ENCODE measurements at places on chromosomes 2 and 18.

DNA sequence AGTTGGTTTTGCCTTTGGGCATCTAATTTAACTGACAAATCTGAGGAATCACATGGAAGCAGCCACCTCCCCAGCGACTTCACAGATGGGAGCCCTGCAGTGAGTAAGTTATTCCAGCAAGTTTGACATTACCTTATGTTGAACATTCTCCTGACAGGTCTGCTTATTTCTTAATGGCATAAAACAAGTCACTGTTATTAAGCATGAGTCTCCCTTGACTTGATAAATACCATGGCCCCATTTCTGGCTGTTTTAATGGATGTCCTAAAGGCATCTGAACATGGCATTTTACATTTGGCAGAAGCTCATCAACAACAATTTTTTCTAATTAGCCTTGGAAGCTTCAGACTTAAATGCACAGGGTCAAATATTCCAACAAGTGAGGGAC, 92.6 kb upstream of the CREB1 start:
- DNase-seq, result no peak

GRCh38 chr2:167986223-167986622, 261.2 kb downstream of the STK39 start:
- DNase-seq, result no peak

- DNase-seq, result no peak
Measured at GRCh38 chr2:128271911-128272600, 46.6 kb downstream of the HS6ST1 start.

DNA sequence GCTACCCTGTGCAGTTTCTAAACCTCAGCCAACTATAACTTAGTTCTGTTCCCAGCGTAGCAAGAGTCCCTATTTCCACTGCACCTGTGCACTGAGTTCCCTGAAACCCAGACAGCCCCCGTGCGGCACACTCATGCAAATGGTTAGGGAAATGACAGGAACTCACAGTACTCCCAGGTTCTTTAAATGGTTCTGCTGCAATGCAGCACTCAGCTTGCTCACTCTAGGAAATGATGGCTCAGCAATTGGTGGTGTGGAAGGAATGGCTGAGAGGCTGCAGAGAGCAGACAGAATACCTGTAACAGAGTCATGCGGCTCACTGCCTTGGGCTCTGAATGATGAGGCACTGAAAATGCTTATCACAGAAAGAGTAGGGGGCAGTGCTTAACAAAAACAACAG, 143.0 kb downstream of the RAD51AP2 start:
- no peak for DNase-seq

GRCh38 chr2:158817588-158817987, 22.5 kb downstream of the DAPL1 start:
- no peak for DNase-seq

DNA sequence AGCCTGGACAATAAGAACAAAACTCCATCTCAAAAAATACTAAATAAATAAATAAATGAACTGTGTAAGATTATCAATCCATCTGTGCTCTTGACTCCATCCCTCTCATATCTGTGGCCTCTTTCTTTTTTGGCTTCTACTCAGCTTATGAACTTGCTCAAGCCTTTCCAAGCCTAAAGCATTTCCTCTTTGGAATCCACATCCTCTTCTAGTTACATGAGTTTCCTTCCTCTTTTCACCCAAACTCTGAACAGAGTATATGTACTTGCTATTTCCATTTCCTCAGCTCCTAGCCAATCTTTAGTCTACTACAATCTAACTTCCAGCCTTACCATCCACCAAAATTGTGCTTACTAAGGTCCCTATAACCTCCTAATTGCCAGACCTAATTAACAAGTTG, 2.5 kb upstream of the DNAJC10 start:
- no peak for DNase-seq

DNA sequence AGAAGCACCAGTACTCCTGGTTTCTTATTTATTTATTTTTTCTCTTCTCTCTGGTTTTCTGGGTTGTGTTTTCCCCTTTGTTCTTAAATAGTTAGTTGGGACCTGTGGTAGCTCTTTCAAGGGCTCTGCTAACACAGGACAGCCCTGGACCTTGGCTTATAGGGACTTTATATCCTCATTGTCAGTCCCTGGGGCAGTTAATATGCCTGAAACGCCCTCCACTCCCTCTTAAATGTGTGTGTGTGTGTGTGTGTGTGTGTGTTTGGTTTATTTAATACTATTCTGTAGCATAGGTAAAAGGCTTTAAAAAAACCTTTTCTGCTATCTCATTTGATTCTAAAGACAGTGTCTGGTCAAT, 54.6 kb downstream of the GATA6 start:
- DNase-seq, result no peak

GRCh38 chr2:188974164-188974563, at the start of gene COL3A1:
TSS of gene COL3A1 (plus strand) at chr2:188974373. CDS start at chr2:188974490, 117 bp downstream.
- peak; percentile 24 for DNase-seq

GRCh38 chr2:85151026-85151425, 17.8 kb downstream of the TCF7L1 start:
- no peak for DNase-seq

DNA sequence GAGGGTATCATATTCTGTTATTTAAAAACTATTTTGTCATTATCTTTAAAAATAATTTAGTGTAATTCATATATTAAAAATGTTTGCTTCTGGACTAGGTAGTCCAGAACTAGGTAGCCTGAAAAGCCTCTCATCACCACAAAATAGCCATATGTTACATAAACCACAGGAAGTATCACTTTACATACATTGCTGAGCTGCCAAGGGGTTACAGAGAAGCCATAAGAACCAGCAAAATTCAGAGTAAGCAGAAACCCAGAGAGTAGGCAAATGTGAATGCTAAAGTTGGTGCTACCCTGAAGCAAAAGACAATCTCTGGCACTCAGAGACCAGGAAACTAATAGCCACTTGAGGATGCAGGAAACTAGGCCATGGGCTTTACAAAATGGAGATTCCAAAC, 60.9 kb downstream of the LOXHD1 start:
- DNase-seq, result no peak

- DNase-seq, result no peak
Measured at GRCh38 chr18:58755304-58756010, 84.2 kb downstream of the MALT1 start.

DNA sequence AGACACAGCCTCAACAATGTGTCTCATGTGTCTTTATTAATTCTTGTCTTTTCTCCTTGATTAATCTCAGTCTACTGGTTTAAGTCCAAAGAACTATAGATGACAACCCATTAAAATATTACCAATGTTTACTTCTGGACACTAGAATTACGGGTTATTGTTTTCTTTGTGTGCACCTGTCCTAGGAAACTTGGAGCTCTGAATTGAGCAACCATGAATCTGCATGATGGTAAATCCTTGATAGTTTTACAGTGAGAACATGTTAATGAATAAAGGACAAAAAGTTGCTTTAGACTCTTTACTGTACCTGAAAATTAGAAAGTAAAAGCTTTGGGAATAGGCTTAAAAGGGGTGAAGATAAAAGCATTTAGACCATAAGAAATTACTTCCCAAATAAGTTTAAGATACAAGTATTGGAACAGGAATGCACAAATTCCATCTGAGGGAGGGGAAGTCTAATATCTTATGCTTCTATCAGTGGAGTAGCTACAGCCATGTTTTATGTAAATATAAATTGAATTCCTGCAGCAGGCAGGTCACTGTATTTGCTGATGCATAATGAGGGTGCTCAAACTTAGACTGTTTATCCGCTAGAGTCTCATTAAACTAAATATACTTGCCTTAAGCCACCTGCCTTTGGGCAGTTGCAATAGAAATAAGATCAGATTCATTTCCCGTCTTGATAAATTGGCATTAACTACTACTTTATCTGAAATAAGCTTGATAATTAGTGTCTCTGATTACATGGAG, 603.7 kb upstream of the GCFC2 start:
- DNase-seq, result no peak

GRCh38 chr2:176063958-176064357, 19.8 kb downstream of the EVX2 start:
- no peak for DNase-seq

GRCh38 chr2:9076210-9076609, 72.7 kb upstream of the MBOAT2 start:
- DNase-seq, result no peak

DNA sequence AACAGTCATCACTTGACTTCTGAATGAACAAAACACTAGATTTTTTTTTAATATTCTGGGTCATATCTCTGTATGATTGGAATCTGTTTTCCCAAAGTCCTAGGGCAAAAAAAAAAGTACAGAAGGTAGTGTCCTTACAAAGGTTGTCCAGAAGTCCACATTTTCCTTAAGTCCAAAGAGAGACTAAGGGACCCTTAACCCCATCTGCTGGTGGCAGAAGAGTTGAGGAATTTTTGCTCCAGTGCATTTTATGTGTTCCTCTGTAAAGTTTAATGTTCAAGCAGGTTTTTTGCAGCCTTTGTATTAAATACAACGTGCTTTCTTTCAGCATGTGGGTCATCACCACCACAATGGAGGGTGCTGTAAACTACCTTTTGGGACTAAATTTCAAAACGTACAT, 215.9 kb downstream of the SP3 start:
- DNase-seq, result no peak

GRCh38 chr2:40348665-40349064, 103.2 kb downstream of the SLC8A1 start:
- DNase-seq, result no peak

- no peak for DNase-seq
Measured at GRCh38 chr2:215847718-215848117, 165.6 kb downstream of the MREG start.

GRCh38 chr2:105689484-105689883, 55.2 kb upstream of the NCK2 start:
- DNase-seq, result no peak

DNA sequence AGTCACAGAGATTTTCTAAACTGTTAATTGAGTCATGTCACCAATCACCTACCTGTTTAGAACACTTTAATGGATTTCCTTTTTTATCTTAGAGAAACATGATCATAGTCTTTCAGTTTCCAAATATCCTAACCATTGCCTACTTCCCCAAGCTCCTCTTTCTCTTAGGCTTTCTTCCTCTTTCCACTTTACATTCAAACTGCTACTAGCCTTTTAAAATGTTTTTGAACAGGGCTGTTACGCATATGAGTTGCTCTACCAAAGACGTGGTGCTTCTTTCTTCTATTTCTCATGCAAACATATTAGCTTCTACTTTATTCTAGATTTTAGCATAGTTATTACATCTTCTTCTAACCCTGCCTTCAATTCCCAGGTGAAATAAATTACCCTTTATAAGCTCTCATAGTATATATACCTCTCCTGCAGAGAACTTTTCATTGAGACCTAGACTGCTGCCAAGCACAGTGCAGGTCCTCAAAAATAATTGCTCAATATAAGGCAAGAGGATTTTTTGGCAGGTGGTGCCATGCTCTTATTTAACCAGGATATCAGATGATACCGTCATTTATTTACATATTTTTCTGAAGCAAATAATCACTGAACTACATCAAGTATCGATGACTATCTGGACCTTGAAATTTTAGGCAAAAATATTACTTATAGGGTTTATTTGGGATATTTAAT, 937.1 kb downstream of the TSN start:
- no peak for DNase-seq

DNA sequence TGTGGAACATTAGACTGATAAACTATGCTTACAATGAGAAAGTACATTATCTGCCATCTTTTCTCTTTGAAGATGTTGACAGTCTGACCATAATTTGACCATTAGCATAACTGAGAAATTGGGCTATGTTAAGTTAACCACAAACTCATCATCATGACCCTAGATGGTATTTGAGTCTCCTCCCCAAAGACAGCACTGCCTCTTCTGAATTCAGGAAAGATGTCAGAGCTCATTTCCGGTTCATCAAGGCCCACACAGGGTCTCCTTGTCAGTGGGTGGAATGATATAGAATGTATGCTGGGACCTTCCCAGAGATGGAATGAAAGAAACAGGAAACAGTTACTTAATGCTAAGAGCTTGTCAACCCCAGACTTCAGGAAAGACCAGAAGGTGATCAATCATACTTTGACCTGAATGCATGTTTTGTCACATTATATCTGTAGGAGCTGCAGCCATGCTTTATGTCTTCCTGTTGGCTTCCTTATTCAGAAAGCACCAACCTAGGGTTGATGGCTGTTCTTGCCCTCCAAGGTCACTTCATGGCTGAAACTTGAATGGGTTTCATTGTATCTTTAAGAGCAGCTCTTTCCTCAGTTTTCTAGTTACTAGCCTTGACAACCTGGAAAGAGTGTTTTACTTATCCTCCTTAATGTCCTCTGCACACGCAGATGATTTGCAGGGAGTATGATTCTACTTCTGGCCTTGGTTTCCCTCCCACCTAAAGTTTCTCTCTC, 99.1 kb upstream of the NEUROD1 start:
- no peak for DNase-seq

DNA sequence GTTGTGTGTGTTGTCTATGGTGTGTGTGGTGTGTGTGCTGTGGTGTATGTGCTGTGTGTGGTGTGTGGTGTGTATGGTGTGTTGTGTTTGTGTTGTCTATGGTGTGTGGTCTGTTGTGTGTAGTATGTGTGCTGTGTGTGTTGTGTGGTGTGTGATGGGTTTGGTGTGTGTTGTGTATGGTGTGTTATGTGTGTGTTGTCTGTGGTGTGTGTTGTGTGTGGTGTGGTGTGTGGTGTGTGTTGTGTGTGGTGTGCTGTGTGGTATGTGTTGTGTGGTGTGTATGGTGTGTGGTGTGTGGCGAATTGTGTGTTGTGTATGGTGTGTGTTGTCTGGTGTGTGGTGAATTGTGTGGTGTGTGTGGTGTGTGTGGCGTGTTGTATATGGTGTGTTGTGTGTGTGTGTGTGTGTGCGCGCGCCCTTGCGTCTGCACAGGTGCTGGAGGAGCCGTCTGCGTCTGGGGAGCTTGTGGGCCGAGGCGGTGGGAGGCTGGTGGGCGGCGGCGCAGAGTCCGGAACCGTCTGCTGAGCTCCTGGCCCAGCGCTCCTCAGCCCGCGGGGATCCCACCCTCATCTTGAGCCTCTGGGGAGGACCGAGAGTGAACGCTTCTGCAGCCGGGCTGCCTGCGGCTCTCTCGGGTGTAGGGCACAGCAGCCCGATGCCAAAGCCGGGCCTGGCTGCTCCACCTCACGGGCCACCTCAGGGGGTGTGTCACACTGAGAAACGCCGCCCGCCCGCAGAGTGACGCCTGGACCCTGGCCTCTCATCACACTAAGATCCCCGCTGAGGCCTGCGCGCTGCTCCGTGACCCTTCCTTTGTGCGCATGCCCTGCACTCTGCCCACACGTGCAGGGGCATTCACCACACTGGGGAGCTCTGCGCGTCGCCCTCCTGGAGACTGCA, 8.8 kb upstream of the ADI1 start:
- DNase-seq, result no peak

DNA sequence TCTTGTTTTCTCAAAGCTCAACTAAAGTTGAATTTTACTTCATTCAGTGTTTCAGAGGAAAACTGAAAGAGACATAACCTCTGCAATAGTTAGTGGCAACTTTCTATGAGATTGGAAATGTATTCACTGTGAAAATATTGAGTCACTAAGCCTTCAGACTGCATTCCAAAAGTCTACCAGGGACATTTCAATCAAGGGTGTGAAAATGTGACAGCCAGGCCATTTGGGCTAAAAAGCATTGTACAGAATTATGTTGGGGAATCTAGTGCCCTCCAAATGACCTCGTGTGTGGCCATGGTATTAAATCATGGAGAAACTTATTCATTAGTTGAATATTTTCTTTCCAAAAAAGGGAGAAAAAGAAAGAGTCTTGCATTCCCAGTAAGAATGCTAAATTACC, 251.9 kb downstream of the GRB14 start:
- DNase-seq, result no peak

GRCh38 chr2:80778704-80779103, 474.2 kb upstream of the LRRTM1 start:
- DNase-seq, result no peak

GRCh38 chr2:120733238-120733932, 2.3 kb upstream of the GLI2 start:
- DNase-seq, result no peak

Measured in HS-27A (cell line).